Kidney (tissue), 22 donors: ENCODE measurements at places on chromosomes 3 and 15.

- no peak for DNase-seq
These were observed 149.1 kb downstream of the CHSY1 start for GRCh38 chr15:101102746-101103145.

DNA sequence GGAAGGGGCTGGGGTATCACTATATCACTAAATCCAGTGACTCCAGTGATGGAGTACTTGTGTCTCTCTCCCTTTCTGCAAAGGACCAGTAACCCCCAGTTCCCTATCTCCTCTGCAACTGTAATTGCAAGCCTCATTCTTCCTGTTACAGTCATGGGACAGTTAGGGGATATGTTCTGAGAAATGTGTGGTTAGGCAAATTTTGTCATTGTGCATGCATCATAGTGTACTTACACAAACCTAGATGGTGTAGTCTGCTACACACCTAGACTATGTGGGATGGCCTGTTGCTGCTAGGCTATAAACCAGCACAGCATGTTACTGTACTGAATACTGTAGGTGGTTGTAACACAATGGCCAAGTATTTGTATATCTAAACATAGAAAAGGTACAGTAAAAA is 2.2 kb downstream of the VPS8 start:
- no peak for DNase-seq

DNA sequence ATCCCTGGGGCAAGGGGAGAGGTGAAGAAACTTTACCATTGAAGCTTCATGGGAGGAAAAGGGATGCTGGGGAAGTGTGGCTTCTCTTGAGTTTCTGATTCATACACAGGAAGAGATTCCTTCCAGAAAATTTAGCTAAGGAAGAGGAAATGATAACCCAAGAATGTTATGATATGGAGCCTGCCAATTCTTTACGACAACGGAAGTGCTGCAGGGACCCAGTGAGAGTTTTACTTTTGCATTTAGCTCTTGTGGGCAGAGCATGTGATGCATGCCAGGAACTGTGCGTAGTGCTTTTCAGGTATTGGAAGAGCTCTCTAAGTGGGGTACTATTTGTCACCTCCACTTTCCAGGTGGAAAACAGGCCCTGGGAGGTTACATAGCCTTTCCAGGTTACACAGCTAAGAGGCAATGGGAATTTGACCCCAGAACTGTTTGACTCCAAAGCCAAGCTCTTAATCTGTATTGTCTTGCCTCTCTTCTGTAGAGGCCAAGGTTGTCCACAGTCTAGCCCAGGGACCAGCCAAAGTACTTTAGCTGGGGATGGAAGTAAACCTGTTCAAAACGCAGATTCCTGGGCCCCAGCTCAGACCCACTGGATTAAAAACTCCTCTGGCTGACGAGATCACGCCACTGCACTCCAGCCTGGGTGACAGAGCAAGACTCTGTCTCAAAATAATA is 23.0 kb downstream of the CMTM7 start:
- no peak for DNase-seq

GRCh38 chr3:63973406-63973805 is 49.9 kb downstream of the PSMD6 start:
- no peak for DNase-seq

DNA sequence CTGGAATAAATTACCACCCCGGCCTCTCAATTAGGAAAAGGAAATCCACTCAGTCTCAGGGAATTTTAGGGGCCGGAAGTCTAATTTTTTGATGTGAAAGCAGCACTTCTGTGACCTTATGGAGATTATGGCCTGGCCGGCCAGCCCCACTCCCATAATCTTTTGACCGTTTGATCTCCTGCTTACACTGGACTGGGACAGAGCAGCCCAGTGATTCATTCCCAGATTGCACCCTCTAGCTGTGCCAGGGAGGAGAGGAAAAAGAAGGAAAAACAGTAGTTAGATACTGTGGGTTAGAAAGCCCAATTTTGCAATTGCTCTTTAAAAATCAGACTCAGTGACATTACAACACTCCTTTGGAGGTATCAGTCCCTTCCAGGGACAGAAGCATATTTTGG is 32.4 kb downstream of the GJD2 start:
- DNase-seq, result peak; percentile 26

GRCh38 chr3:146065573-146066006 is 95.4 kb downstream of the PLOD2 start:
- DNase-seq, result no peak

DNA sequence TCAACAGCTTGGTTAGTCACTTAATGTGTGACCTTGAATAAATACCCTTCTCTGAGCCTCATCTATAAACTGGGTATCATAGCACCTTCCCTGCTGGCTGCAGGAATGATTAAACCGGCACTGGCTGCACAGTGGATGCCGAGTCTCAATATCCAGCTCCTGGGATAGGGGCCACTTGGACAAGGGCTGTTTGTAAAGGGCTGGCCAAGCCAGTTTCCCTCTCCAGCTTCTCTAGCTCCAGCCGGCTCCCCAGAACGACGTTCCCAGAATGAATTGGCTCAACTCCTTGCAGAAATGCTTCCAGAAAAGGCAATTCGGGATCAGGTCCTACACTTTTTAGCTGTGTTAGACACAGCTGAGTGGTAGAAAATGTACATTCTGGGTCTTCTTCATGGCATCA is 58.8 kb downstream of the LSM3 start:
- no peak for DNase-seq

- no peak for DNase-seq
These were observed 116.7 kb upstream of the PRTG start for GRCh38 chr15:55859681-55860080.
